ENCODE measurements at places on chromosomes 2 and 18. TPM values are rescaled to one million over a fixed set of nuclear protein-coding genes. Genes with fewer than 3 reads are reported as not detected.

DNA sequence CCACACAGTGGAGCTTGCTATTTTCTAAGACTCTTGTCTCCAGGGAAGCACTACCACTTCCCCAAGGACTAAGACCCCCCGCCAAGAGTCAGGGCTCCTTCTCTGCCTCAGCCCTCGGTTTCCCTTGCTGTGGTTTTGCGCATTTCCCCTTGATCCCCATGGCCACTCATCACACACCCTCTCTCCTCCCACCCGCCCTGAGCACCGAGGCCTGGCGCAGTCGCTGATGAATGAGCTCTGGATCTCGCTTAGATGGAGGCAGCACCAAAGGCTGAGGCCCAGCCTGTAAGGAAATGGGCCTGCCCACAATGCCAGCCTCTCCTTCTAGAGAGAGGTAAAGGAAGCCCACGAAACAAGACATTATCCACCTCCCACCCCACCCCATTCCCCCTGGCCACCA lies 96.9 kb downstream of the TNS1 start:
- no peak for DNase-seq

DNA sequence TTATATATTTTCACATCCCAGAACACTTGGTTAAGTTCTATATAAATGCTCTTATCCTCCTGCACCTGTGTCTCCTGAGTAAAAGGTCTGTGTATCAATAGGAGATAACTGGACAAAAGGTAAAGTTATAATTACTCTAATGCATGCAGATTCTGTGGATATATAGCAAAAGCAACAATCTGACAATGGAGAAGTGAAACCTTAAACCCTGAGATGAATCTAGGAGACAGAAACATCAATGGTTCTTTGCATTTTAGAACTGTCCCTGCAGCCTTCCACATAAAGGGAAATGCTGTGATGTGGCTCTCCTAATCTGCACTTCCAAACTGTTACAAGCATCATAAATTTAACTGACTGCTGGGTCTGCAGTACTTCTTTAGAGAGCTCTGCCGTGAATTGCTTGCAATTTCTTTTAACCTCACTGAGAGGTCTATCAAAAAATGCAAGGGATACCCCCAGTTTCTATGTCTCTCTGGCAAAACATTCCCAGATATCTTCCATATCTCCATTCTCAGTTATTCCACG lies 42.8 kb upstream of the FSIP2 start:
- DNase-seq, result no peak

DNA sequence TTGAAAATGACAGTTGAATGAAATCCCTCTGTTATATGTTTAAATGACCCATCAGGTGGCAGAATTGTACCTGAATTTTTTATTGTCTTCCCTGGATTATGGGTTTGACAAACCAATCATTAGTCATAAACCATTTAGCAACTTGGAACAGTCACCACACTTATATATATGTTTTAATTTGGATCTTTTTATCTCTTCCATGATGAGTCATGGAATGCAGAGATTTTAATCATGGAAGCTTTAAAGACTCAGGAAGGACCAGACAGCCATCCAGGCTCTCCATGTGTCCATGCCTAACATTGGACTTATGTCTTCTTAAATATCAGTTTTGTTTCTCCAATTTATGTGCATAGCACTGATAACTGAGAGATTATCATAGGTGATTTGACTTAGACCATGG lies 188.3 kb upstream of the ZSWIM2 start:
- DNase-seq, result no peak

DNA sequence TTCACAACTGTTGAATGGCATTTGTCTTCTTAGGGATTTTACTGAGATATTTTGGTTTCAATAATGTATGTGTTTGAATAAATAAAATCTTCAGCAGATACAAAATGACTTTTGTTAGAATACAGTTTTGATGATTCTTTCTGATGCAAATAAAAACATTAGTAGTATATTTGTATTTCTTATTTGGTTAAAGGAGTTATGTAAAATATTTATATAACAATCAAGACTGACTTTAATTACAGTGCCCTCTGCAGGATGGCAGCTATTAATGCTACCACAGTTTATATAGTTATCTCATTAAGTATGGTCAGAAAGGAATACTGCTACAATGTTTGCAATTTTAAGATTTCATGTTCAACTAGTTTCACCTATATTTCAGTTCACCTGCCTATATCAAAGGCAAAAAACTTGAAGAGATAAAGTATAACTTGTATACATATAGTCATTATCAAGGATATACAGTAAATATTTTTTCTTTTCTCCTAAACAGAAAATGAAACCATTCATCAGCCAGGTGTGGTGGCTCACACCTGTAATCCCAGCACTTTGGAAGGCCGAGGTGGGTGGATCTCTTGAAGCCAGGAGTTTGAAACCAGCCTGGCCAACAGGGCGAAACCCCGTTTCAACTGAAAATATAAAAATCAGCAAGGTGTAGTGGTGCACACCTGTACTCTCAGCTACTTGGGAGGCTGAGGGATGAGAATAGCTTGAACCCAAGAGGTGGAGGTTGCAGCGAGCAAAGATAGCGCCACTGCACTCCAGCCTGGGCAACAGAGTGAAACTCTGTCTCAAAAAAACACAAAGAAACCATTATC lies 19.8 kb downstream of the ARL5A start:
- DNase-seq, result no peak

DNA sequence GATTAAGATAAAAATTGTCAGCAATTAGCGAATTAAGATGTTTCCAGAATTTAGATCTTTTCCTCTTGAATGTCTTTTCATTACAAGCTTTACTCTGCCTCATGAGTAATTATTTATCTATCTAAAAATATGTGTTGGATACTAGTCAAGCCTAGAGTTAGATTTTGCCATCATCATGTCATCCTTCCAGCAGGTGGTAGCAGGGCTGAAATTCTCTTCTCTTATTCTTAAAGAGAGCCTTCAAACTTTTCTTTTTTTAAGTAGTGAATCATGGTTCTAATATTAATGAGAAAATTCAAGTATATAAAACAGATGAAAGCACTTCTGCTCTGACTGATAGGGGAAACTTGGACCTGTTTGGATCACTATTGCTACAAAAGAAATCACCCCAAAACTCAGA lies 240.7 kb upstream of the EPAS1 start:
- no peak for DNase-seq

- DNase-seq, result no peak
Observed at GRCh38 chr18:73962256-73962655, 185.4 kb downstream of the FBXO15 start.

DNA sequence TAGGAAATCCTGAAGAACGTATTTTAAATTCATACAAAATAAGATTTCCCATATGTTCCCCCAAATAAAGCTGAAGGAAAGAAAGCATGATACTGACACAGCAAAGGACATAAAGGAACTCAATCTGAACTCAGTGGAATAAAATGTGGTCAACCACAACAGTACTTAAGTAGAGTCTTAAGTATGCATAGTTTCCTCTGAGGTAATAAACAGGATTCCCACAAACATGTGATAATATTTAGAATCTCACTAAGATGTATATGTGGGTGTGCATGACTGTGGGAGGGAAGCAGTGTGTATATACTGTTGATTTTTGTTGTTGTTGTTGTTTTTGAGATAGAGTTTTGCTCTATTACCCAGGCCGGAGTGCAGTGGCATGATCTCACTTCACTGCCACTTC lies 69.3 kb downstream of the NOL10 start:
- no peak for DNase-seq

DNA sequence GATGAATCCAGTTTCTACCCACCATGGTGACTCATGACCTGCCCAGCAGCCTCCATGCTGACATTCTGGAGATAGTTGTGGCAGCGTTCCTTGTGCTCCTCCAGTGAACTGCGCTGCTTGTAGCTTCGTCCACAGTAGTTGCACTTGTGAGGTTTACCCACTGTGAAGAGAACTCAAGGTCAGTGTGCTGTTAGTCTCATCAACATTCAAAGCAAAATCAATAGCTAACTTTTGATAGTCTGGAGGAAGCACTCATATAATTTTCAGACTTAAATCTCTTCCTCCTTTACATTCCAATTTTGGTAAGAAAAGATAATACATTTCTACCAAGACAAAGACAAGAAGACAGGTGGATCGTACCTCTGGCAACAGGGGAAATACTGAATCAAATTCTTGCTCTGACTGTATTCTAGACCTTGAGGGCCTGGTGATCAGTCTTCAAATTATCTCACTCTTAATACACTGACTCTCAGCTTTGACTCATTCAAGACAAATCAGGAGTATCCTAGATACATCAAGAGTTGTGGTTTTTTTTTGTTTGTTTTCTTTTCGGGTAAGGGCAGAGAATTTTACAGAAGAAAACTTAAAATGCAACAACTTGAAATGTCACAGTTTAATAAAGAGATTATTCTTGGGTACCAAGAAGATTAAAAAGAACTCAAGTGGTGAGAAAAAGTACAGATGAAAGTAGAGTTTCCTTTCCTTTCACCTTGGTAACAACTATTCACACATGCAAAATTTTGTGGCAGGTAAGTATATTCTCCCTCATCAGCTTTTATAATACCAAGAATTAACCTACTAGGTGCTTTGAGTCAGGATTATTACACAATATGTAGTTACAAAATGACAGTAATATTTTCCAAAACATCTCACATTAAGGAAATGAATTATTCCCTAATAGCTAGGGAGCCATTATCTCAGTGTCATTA lies 129.2 kb downstream of the IKZF2 start:
- no peak for DNase-seq

DNA sequence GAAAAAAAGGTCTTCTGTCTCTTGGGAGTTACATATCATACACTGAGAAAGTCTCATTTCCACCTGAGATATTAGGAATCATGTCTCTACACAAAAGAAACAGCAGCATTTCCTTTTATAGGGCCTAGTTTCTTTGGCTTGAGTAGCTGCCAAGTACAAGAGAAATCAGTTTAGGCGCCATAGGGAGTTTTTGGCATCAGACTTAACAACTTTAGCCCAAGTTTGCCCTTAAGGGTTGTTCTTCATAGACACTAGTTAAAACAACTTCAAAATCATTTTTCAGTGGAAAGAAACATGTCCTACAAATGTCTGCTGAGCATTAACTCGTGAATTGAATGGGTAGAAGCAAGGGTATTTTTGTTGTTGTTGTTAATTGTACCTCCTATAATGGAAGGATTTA lies 587.0 kb upstream of the DSEL start:
- no peak for DNase-seq

Gene SETBP1
- total RNA-seq, result 0.23 TPM

Gene TUBA3D
- total RNA-seq, result not detected

Gene ADD2
- total RNA-seq, result 0.26 TPM

Gene EVA1A
- 0.21 TPM for total RNA-seq

Gene POMC
- total RNA-seq, result not detected

Gene HAAO
- total RNA-seq, result 0.74 TPM

Gene VWA3B
- total RNA-seq, result not detected

Gene DSG1
- total RNA-seq, result not detected

Gene CCDC74A
- 29.9 TPM for total RNA-seq
